ENCODE measurements at places on chromosomes 5 and 9. TPM values are rescaled to one million over a fixed set of nuclear protein-coding genes. Genes with fewer than 3 reads are reported as not detected.
A peak's percentile ranks its signal among the peaks of the same experiment; 100 is the strongest.

- no peak for DNase-seq
These were observed 85.9 kb downstream of the IQGAP2 start for GRCh38 chr5:76488969-76489368.

DNA sequence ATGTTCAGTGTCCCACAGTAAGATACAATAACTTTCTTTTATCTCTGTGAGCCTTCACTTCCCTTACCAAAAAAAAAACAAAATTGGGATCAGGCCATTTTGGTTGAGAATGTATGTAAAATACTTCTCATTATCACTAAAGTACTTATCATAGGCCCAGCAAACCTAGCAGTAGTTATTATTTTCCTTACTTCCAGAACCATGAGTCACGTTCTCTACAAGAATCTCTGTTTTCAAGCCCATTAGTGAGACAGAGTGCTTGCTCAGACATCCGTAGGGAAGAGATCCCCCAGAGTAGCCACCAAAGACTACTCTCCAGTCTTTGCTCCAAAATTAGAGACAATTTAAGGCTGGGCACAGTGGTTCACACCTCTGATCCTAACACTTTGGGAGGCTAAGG lies 103.9 kb upstream of the NR5A1 start:
- DNase-seq = peak; percentile 28

GRCh38 chr5:151254556-151254955 lies 1.6 kb downstream of the GM2A start:
- no peak for DNase-seq

GRCh38 chr9:83523684-83524083 lies 14.5 kb downstream of the FRMD3 start:
- no peak for DNase-seq

DNA sequence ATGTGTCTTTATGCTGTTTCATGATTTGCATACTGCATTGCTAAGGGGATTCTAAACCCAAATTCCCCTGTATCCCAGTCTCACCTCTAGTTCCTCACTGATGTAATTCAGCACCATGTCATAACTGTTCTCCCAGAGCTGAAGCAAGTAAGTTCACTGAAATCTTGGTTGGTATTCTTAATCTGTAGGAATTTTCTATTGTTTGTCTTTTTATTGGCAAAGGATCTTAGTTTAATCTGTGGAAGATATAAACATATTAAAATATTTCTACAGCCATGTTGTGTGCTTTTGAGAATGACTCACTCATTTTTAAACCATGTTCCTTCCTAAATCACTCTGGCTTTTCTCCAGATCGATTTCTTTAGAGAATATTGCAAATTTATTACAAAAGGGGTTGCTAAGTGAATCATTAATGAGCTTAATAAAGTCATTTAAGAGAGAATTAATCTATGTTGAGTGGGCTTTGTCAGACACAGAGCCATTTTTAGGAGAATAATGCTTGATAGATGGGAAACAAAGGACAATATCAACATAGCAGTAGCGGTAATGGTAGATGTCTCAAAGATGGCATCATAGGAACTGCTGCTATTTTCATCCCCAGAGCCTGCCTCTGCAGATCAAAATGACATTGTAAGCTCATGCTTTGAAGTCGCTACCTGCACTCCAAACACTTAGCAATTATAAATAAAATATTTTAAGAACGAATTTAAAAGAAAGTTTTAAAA lies 110.0 kb downstream of the ENC1 start:
- no peak for DNase-seq

DNA sequence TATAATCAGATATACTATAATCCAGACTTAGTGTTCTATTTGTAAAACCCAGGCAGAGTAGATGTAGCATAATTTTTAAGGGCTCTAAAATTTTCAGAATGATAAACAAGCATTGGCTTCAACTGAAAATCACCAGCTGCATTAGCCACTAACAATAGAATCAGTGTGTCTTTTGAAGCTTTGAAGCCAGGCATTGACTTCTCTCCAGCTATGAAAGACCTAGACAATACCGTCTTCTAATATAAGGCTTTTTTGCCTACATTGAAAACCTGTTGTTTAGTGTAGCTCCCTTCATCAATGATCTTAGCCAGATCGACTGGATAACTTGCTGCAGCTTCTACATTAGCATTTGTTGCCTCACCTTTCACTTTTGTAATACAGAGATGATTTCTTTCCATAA lies 1877.3 kb upstream of the ACO1 start:
- no peak for DNase-seq

DNA sequence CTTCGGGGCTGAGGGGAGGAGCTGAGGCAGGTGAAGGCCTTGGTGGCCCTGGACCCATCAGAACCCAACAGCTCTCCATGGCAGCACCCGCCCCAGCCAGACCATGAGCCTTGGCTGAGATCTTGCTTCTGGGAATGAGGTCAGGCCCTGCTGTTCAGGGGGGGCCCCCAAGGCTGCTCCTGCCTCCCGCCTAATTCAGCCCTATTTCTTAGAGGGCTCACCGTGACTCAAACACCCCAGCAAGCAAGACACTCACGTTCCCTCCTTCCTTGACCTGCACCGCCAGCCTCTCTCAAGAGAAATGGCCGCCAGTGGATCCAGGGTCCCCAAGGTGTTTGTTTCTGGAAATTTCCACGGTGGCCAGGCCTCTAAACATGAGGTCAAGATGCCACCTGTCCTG lies 61.4 kb upstream of the PPP1R26 start:
- DNase-seq = no peak

- DNase-seq = no peak
These were observed 34.9 kb upstream of the B4GALT1 start for GRCh38 chr9:33202018-33202417.

- DNase-seq = no peak
These were observed 280.6 kb downstream of the EBF1 start for GRCh38 chr5:158819095-158819494.

DNA sequence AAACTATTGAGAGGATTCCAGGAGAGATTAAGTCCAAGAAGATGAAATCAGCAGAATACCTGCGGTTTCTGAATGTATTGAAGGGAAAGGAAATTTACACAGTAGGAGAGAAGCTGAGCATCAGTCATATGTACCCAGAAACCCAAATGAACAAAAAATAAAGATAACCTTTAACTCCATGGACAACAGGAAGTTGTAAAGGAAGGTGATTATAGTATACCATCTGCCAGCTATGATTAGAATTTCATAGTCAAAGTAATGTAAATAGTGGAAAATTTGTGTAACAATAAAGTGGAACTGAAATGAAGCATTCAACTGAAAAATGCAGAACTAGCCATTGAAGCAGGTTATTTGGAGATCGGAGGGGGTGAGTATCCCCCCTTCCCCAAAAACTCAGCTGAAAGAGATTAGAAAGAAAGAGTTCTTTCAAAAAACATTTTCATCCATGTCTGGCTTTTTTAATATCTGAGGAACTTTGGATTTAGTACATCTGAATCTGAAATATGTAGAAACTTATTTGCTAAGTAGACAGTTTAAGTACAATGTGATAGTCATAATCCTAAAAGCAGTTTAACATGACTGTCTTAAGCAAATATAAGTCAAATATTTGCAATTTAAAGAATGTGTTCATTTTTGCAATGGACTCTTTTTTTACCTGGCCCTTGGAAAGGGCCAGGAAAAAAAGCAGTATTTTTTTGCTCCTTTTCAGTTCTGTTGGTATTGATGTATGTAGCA lies 58.4 kb downstream of the APC start:
- DNase-seq = no peak

GRCh38 chr5:50749181-50749580 lies 82.7 kb downstream of the PARP8 start:
- no peak for DNase-seq

DNA sequence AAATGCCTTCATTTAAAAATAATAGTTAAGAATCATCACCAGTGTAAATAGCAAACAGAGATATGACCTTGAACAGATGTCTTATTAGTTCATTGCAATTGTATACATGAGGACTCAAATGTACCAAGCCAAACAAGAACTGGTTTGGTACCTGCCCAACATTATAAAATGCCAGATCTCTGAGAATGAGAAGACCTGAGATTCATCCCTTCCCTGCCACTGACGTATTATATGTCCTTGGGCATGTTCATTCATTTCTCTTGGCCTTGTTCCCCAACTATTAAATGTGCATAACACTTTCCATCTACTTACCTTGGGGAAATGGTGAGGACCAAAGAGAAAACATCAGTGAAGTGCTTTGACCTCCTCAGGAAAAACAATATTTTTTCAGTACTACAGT lies 33.6 kb upstream of the ERBIN start:
- no peak for DNase-seq

DNA sequence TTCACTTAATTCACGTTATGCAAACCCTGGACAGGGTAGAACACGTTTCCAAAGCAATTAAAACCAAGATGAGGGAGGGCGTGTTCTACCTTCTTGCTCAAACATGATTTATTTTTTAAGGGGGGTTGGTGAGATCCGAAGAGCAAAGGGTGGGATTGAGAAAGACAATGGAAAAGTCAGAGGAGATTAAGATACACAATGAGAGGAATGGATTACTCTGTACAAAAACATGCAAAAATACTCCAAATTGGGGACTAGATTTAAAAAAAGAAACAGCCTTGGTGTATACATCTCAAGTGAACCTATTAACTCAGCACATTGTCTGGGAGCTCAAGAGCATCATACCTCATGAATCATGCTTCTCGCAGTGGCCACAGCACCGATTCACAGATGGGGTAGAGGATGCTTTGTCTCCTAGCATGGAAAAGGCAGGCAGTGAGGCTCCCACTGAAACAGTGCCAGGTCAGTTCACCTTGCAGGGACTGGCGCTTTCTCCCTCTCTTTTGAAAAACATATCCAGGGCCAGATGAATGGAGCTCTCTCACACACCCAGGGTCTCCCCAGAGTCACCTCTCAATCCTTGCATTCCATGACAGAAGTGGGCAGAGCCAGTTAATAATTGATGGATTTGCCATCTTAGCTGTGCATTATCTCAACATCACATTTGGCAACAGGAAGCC lies 459.7 kb downstream of the BNC2 start:
- DNase-seq = no peak

GRCh38 chr9:113738893-113739604 lies 137.1 kb upstream of the ZNF618 start:
- no peak for DNase-seq

GRCh38 chr9:35972093-35972492 lies 14.1 kb upstream of the OR2S2 start:
- no peak for DNase-seq

- peak; percentile 50 for DNase-seq
These were observed 288.9 kb upstream of the MPDZ start for GRCh38 chr9:13568405-13568804.

- peak; percentile 38 for DNase-seq
These were observed 11.4 kb downstream of the CAMK2A start for GRCh38 chr5:150278046-150278730.

DNA sequence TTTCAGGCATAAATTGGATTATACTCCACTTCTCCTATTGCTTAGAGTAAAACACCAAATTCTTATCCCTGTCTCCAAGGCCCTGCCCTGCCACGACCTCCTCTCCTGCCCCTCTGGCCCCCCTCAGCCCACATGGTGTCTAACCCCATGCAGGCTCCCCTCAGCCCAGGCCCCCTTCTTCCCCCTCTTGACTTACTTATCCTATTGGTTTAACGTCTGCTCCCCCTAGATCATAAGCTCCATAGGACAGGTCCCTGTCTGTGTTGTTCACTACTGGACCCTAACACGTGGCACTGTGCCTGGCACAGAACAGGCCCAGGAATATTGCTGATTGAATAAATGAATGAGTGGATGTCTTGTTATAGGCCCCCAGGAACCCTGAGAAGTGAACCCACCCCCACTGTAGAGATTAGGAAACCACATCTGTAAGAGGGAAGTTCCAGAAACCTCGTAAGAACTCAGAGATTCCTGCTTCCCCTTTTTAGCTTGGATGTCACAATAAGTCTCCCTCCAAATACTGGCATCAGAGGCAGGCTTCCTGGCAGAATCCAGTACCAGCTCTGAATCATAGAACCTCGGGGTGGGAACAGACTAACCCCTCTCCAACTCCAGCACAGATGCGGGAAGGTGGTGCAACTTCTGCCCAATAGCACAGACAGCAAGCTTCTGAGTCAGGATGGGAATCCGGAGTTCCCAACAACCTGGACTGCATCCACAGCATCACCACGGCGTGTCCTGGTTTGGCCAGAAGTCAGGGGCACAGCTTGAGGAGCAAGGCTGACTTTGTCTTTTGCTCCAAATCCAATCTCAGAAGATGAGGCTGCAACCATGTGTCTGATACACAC lies 31.5 kb downstream of the HRH2 start:
- DNase-seq = no peak

DNA sequence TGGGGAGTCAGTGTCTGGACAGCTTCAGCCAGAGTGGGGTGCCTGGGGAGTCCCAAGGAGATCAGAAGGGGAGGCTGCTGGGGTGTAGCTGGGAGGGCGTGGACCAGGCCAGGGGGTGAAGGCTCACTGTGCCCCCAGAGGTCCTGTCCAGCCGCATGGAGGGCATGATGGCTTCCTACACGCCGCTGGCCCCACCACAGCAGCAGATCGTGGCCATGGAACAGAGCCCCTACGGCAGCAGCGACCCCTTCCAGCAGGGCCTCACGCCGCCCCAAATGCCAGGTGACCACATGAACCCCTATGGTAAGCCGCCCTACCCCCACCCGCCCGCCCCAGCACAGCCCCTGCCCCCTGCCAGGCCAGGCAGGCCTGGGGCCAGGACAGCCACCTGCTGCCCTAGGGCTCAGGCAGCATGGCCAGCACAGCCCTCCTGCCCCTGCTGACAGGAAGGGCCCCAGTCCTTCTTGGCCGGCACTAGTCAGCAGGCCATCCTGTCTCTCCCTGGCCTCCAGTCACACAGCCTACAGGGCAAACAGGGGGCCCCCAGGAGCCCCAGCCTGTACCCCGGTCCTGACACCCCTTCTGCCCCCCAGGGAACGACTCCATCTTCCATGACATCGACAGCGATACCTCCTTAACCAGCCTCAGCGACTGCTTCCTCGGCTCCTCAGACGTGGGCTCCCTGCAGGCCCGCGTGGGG lies 82.1 kb downstream of the LMX1B start:
- DNase-seq = peak; percentile 2

- no peak for DNase-seq
These were observed 1.4 kb downstream of the SAP30L start for GRCh38 chr5:154447089-154447725.

DNA sequence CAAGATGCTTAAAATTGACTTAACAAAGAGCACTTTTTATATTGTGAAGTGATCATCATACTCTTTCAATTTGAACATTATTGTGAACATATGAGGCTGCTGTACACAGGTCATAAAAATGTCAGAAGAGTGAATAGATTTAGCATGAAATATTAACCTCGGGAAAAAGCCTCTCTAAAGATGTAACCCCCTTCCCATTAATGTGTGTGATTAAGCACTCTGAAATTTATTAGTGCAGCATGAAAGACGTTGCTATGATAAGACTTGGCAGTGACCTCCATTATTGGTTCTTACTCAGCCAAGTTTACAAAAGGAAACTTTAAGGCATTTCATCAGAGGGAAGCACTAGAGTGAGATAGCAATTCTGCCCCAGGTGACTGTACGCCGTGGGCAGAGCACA lies 326.5 kb downstream of the NTRK2 start:
- DNase-seq = no peak

Gene ARL10
- total RNA-seq = 1.6 TPM

Gene FAM78A
- total RNA-seq = 0.71 TPM

Gene ZNF658
- total RNA-seq = 2.6 TPM

Gene SLCO4C1
- not detected for total RNA-seq

Gene MYOZ3
- not detected for total RNA-seq

Gene TAF11L10
- total RNA-seq = not detected

Gene HIGD2A
- 80.5 TPM for total RNA-seq

Gene FAM163B
- not detected for total RNA-seq

Gene WDR41
- 169 TPM for total RNA-seq
